HL-60 (cell line): ENCODE measurements at places on chromosomes 5 and 9.

- DNase-seq = no peak
These were observed 179.4 kb upstream of the NR3C1 start for GRCh38 chr5:143582869-143583268.

DNA sequence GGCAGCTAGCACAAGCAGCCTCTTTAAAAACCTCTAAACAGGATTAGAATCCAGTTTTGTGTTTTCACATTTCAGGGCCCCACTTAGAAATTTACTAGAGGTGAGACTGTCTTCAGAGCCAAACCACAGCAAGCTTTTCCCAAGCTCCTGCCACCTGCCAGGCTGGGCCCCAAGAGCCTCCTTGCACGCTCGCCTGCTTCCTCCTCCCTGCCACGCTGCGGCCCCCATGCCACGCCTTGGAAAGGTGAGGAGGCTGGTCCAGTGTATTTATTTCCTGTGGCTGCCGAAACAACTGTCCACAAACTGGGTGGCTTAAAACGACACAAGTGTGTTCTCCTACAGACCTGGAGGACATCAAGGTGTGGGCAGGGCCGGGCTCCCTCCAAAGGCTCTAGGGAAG, 43.4 kb downstream of the NKX2-5 start:
- DNase-seq = no peak

GRCh38 chr5:173065155-173065554, 9.0 kb downstream of the CREBRF start:
- DNase-seq = no peak

DNA sequence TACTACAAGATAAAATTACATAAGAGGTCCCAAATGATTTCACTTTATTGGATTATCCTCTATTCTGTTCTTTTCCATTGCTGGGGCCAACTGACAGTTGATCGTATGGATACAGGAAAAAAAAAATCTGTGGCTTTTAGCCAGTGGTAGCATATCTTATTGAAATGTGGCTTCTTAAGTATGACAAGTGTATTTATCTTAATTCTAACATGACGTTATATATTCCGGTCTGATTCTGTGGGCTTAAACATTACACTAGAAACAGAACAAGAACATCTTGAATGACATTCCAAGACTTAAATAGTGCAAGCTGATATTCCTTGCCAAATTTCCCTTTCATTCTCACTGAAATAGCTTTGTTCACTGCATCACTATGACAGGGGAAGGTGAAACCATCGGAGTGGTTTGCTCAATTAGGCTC, 117.9 kb downstream of the INSYN2B start:
- DNase-seq = no peak

- DNase-seq = no peak
These were observed 8.2 kb downstream of the TMEM268 start for GRCh38 chr9:114619191-114619761.

- no peak for DNase-seq
These were observed 124.4 kb downstream of the NFIB start for GRCh38 chr9:14189578-14189977.

GRCh38 chr9:101991926-101992325, 253.5 kb upstream of the GRIN3A start:
- DNase-seq = no peak

DNA sequence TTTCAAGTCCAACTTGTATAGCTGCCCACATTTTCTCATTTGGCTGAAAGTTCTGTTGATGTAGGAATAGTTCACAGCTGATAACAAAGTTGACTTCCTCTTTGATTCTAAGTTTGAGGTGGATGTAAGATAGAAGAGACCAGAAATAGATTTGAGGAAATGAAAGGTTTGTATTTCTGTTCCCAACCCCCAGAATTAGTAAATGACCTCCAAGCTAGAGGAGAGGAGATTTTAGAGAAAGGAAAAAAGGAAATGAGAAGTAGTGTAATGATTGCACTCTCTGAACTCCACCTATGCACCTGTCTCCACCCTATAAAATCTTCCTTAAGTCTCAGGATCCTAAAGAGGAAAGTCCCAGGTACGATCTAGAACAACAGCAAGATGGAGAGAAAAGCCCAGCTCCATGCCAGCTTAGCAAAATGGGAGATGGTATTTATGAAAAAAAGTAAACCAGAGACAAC, 130.4 kb upstream of the POC5 start:
- DNase-seq = no peak

DNA sequence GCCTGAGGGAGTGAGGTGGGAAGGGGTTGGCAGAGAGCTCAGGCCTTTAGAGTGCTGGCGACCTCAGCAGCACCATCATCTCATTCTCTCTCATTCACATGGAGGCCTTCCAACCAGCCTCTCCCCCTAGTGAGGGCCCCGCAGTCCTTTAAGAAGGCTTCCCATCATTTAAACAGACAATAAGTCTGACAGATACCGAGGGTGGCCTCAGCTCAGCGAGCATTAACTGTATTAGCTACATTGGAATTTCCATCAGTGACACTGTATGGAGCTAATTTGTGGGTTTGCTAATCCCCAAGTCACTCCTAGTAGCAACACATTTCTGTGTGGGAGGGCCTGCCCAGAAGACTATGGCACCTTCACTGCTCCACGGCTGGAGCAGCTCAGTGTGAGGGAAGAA, 75.8 kb downstream of the INSYN2B start:
- no peak for DNase-seq

DNA sequence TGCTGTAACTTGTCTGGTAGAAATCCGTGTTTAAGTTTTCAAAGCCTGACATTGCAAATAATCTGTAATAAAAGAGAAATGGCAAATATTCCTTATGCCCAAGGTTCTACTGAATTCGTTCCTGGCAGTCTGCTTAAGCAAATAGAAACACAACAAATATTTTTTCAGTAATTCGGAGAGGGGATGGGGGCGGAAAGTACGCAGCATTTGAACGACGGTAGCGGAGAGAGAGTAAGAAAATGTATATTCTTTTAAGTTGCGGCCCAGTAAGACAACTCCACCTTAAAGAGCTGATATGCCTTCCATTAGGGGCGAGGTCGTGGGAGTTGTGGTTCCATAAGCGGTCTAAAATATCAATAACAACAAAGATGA, 569 bp downstream of the YIPF5 start:
- DNase-seq = no peak

GRCh38 chr5:78983601-78984438, 1.3 kb downstream of the ARSB start:
- DNase-seq = no peak

DNA sequence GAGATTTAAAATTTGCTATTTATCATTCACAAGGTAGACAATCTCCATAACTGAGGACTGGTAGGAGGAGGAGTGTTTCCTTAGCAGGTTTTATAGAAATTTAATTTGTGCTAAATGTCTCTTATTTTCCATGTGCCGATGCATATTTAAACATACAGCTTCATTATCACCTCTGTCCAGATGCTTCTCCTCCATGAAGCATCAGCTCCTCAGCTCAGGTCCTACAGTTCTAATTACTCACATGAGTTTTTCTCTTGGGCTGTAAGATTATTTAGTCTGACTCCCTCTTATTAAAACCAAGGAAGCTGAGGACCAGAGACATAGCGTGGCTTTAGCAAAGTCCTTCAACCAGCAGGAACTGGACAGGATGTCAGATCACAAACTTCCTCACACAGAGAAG, 300.2 kb upstream of the PANK3 start:
- no peak for DNase-seq

DNA sequence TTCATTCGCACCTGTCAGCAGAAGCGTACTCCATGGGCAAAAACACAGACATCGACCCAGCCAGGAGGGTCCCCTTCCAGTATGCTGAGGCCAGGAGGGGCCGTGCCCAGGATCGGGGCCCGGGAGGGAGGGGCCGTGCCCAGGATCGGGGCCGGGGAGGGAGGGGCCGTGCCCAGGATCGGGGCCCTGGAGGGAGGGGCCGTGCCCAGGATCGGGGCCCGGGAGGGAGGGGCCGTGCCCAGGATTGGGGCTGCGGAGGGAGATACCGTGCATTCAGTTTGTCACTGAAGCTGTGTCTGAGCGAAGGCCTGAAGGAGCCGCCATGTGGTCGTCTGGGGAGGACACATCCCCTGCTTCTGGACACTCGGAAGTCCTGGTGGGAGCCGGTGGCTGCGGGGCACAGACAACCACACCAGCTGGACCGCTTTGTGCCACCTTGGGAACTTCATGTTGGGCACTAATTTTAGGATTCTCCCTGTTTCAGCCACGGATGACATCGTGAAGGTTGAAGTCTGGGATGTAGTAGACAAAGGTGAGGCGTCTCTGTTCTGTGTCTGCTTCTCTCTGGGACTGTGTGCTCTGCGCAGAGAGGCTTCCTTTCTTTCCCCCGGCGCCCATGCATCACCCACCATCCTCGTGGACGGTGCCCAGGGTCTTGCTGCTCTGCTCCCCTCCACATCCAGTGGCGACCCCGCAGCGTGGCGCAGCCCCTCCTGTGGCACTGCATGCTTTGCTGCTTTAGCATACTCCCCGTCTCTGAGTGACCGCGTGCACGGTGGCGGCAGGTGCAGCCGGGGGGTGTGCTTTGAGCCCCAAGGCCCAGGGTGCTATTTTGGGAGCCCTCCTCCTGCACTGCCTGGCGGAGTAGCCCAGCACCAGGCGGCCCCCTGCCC, 16.7 kb upstream of the AJM1 start:
- no peak for DNase-seq

GRCh38 chr9:94801681-94802080, 75.2 kb downstream of the AOPEP start:
- DNase-seq = no peak

DNA sequence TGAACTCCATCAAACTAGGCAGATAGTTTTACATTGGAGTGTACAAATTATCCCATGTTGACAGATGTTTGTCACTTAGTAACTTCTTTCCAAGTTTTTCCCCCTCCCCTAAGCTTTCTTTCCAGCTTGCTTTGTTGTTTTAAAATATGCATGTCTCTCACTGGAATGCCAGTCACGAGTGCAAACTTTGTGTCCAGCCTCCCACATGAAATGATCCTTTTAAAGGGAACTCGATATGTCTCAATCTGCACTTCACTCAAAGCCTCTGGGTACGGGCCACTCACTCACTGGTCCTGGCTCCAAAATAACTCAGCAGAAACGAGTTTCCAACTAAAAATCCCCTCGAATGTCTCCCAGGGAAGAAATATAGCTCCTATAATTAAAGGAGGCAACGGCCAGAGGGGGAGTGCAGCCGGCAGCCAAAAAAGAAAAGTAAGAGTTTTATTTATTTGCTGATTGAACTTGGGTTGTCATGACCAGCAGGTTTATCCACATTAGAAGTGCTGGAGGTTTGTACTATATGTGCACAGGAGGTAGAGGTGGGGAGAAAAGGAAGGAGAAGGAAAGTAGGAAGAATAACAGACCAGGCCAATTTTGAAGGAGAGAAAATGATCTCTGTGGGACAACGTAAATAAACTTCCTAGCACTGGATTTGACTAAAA, 17.5 kb downstream of the NR2F1 start:
- no peak for DNase-seq

- no peak for DNase-seq
These were observed 33.2 kb downstream of the GRIN3A start for GRCh38 chr9:101705135-101705661.

DNA sequence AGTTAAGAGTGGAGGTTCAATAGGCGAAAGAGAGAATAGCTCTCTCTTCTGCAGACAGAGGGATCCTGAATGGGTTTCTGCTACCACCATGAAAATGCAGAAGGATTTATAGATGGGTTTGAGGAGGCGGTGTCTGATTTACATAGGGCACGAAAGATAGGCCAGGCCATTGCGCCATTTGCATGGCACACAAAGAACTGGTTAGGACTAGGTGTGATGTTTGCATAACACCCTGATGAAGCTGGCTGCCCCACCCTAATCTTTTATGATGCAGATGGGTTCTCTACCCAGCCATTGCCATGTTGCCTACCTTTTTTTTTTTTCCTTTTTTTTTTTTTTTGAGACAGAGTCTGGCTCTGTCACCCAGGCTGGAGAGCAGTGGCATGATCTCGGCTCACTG, 51.4 kb upstream of the PDZD2 start:
- no peak for DNase-seq

GRCh38 chr9:21995666-21996398, 1.2 kb downstream of the CDKN2B-AS1 start:
- DNase-seq = no peak

DNA sequence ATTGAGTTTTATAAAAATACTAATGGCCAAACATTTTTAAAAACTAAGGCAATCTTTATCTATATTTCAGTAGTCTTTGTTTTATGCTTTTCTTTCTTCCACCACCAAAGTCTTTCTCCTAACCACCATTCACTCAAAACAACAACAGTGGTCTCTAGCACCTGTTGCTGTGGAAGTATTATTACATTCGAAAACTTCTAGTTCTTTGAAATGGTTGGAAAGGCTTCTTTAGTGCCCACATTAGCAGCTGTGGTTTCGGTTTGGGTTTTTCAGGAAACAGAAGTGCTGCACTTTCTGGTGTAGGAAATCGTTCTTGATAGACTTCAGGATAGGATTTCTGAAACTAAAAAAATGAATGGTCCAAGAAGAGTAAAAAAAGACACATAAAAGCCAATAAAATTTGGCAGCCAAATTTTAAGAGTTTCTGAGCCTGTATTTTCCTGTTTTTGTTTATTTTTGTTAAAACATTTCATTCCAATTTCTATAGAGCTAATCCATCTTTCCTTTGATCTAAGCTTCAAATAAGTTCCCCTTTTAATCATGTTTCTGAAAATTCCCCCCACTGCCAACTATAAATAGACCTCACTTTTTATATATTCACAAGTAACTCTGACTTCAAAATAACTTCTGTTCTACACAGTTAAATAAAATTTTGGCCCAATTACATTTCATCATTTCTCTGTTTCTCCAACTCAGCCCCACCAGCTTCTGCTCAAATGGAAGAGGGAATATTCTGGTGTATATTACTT, 102.2 kb downstream of the DEPDC1B start:
- DNase-seq = peak; percentile 41

- DNase-seq = no peak
These were observed 139.3 kb downstream of the CSNK1G3 start for GRCh38 chr5:123651234-123651633.

- DNase-seq = no peak
These were observed 211.5 kb downstream of the GAPVD1 start for GRCh38 chr9:125472926-125473701.

DNA sequence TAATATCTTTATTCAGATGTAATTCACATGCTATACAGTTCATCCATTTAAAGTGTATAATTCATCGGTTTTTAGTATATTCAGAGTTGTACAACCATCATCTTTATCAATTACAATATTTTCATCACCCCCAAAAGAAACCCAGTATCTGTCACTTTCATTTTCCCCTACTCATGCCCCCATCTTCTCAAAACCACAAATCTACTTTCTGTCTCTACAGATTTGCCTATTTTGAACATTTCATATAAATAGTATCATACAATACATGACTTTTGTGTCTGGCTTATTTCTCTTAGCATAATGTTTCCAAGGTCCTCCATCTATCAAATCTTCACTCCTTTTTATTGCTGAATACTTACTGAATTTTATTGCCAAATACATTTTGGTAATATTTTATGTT, 305.1 kb upstream of the SGCD start:
- no peak for DNase-seq

GRCh38 chr9:127419348-127419747, 4.8 kb upstream of the ZNF79 start:
- DNase-seq = peak; percentile 50

- DNase-seq = no peak
These were observed 85.4 kb downstream of the TMEM161B start for GRCh38 chr5:88183255-88183654.

GRCh38 chr9:128898845-128899565, 17.1 kb downstream of the LRRC8A start:
- no peak for DNase-seq
